ENCODE measurements at places on chromosomes 7 and 10. TPM values are rescaled to one million over a fixed set of nuclear protein-coding genes. Genes with fewer than 3 reads are reported as not detected.

GRCh38 chr10:65618126-65618525 is 1307.7 kb upstream of the LRRTM3 start:
- no peak for DNase-seq
- peaks cover 7% of the 10 kb centered on the region for H3K36me3 ChIP-seq
- H3K4me3 ChIP-seq = no peak overlapping the region
- no peaks in the 10 kb centered on the region for H3K4me1 ChIP-seq
- no peak overlapping the region for H3K27ac ChIP-seq

- DNase-seq = no peak
- no peak overlapping the region for H3K27ac ChIP-seq
- H3K4me3 ChIP-seq = no peak overlapping the region
- H3K36me3 ChIP-seq = no peaks in the 10 kb centered on the region
- no peaks in the 10 kb centered on the region for H3K4me1 ChIP-seq
These were observed 475.3 kb downstream of the PLXNA4 start for GRCh38 chr7:132100981-132101380.

GRCh38 chr7:128888756-128889095 is 21.8 kb downstream of the KCP start:
- no peak for DNase-seq
- no peak overlapping the region for H3K4me3 ChIP-seq
- no peaks in the 10 kb centered on the region for H3K36me3 ChIP-seq
- peaks cover 16% of the 10 kb centered on the region for H3K27me3 ChIP-seq
- no peak overlapping the region for H3K27ac ChIP-seq
- H3K4me1 ChIP-seq = peaks cover 4% of the 10 kb centered on the region

The GPNMB gene
- total RNA-seq = not detected

The STAMBPL1 gene
- total RNA-seq = 3.4 TPM
